ENCODE measurements at places on chromosomes 4 and X.
A peak's percentile ranks its signal among the peaks of the same experiment; 100 is the strongest.

DNA sequence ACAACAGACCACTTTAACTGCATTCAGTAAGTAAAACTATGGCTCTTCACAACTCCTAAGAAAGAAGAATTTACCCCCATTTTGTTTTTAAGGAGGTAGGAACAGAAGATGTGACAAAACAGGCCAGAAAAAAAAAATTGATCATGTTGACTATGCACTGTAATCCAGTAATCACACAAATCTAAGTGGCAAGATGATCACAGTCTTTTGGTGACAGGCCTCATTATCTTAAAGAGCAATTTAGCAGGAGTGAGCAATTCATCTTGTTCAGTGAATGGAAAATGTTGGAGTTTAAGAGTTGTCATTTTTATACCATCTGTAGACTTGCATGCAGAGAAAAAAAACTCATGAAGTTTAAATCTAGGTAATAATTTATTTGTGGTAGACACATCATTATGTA is 115.1 kb downstream of the SLC39A8 start:
- DNase-seq, result no peak

DNA sequence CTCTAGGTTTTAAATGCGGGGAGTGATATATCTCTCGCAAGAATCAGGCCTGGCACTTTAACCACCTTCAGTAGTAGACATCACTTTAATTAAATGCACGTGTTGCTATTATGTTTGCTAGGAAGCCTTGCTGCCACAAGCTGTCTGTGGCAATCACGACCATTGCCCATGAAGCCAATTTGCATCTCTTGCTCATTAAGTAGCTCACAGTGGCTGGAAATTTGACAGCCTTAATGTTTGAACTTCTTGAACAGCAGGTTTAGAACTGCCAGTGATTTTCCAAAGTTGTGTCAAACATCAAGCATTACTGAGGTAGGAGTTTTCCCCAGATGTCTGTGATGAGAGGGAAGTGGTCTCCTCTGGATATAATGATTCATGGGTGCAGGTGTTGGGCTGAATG is 642.3 kb upstream of the CPEB2 start:
- DNase-seq, result no peak

DNA sequence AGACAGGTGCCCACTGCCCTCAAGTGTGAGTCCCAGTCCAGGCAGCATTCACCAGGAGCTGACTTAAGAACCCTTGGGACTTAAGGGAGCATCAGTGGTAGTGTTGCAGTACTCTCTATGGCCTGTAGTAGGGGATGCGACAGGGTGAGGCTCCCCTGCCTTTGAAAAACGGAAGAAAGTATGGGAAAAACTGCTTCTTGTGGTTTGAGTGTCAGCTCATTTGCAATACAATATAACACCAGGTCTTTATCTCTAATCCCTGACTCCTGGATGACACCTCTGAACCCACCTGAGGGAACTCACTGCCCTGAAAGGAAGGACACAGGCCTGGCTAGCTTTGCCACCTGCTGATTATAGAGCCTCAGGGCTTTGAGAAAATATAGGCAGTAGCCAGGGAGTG is 176.0 kb downstream of the SMARCA1 start:
- no peak for DNase-seq

DNA sequence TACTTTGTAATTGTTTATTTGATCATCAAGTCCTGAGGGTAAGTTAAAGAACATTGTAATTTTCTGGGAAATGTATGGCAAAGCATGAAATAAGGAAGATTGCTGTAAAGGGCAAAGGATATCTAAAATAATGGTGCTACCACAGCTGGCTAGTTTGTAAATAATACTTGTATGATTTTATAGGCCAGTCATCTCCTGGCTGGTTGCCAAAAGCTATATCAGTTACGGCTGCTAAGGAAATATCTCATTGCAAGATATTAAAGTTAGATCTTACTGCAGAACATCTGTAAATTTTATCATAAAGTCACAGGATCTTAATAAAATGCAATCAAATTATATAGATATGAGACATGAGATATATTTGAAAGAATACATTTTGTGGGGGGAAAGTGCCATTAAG is 150.8 kb upstream of the CXCL13 start:
- no peak for DNase-seq

- no peak for DNase-seq
Observed at GRCh38 chrX:37000140-37000539, 8.0 kb upstream of the FAM47C start.

DNA sequence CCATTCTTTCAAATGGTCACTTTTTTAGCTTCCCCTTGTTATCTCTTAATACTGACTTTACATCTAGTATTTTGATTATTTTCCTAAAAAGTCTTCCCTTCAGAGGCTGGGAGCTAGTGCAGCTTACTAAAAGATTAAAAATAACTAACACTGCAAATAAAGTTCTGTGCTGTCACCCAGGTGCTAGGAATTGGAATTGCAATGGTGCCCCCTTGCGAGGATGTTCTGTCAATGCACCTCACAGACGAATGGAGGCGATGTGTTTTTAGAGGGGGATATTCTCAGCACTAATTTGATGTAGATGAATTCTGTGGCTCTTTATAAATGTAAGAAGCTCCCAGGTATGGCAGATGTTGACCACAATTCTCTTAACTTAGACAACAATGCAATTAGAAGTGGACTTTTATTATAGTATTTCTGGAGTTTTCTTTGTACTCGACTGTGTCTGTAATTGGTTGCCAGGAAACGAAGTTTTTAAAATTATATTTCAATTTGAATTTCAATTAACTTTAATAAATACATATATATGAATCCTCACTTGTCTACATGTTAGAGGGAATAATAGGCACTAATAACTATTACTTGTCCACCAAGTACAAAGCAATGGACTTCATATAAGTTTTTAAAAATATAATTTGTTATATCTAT is 22.0 kb upstream of the SMIM31 start:
- peak; percentile 26 for DNase-seq

- no peak for DNase-seq
Observed at GRCh38 chr4:36111172-36111571, 133.1 kb downstream of the ARAP2 start.

DNA sequence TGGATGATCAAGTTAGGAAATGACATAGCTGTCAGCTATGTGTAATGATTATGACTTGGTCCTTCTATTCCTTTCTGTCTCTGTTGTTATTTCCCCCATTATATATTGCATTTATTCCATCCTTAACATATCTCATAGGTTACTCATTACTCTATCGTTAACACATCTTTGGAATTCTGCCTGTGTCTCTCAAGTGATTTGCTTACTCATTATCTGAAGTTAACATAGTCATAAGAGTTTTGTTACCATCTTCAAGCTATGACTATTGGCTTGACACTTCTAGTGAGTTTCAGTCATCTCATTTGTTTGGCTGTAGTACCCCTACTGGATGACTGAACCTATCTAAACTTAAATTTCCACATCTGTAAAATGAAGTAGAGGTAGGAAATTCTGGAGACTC is 286.1 kb upstream of the PPP1R2C start:
- DNase-seq, result peak; percentile 8

- DNase-seq, result no peak
Observed at GRCh38 chr4:1315836-1316536, 26.3 kb downstream of the MAEA start.

- peak; percentile 44 for DNase-seq
Observed at GRCh38 chr4:187128976-187129375, 405.3 kb upstream of the FAT1 start.

DNA sequence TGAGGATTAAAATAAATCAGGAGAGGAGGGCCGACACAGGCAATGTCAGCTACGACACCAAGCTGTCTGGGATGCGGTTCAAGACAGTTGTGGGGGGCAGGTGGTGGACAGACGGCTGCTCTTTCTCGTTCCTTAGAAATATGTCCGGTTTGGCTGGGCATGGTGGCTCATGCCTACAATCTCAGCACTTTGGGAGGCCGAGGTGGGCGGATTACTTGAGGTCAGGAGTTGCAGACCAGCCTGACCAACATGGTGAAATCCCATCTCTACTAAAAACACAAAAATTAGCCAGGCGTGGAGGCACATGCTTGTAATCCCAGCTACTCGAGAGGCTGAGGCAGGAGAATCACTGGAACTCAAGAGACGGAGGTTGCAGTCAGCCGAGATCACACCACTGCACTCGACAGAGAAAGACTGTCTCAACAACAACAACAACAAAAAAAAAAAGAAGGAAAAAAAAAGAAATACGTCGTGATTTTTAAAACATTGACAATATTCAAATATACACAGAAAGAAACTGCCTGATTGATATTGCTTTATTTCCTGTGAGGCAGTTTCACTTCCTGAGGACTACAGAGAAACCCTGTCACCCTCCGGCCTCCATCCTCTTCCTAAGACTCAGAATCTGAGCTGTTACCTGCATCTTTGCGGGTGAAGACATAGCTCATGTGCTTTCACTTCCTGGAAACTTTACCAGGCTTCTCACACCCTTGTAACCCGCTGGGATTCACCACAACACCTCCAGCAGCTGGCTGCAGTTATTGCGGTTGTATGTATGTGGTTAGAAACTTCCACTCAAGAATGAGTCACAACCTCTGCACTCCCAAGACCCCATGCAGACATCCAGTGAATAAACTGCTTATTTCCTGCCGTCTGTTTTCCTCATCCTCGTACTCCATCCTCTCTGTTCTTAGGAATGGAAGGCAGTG is 63.8 kb upstream of the STS start:
- DNase-seq, result peak; percentile 96

GRCh38 chr4:39484582-39485272 is 25.9 kb downstream of the LIAS start:
- no peak for DNase-seq

DNA sequence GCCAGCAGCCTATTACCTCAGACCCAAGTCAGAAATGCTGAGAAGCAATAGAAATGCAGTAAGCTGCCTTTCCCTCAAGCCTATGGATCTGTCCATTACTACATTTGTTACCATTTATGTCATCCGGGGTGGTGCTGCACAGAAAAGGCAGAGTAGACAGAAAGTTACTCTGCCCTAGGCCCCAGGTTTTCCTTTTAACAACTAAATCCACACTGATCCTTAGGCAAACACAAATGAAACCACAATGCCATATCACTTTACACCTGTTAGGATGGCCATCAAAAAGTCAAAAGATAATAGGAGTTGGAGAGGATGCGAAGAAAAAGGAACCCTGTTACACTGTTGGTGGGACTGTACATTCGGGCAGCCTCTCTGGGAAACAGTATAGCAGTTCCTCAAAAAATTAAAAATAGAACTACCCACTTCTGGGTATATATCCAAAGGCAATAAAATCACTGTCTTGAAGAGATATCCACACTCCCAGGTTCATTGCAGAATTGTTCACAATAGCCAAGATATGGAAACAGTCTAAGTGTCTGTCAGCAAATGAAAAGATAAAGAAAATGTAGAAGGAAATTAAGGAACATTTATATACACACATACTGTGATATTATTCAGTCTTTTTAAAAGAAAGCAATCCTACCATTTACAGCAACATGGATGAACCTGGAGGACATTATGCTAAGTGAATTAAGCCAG is 186.3 kb downstream of the NWD2 start:
- no peak for DNase-seq

DNA sequence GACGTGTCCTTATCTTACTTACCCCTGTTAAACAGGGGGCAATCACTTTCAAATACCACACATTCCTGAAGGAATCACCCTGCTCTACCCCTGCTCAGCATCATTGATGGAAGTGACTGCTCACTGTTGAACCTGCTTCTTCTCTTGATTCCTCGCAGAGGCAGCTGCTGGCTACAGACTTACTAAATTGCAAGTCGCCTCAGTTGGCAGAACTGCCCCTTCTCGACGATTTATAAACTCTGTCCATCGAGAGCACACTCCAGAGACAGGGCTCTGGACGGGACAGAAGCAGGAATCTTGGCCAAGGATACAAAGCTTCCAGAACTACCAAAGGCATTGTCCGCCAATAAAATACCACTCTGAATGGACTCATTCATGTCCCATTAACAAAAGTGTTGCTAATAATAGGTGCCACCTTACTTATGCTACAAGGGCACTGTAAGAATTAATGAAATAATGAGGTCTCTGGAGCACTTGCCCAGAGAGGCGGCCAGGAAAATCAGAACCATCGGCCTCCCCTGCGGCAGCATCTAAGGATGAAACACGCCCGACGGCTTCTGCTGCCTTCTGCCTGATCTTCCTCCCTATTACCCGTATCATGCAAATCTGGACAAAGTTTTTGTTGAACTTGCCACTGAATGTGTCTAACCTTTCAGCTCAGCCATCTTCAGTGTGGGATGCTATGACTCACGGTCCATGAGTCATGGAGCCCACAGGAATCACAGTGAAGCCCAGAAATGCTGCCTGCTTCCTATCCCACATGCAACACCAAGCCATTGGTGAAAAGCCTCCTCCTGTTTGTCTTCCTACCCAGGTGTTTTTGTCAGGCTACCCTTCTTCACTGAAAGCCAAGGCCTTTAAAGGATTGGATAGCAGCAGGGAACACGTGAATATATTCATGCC is 164.9 kb downstream of the MAML3 start:
- peak; percentile 95 for DNase-seq

DNA sequence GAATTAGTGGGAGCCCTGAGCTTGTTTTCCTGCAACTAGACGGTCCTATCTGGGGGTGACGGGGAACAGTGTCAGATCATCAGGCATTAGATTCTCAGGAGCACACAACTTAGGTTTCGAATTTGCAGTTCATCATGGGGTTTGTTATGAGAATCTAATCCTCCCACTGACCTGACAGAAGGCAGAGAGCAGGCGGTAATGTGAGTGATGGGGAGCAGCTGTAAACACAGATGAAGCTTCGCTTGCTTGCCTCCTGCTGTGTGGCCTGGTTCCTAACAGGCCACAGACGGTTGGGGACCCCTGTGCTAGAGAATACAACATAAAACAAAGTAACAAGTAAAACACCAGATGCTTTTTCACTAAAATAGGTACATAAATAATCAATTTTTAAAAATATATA is 86.2 kb upstream of the BLTP1 start:
- DNase-seq, result no peak

DNA sequence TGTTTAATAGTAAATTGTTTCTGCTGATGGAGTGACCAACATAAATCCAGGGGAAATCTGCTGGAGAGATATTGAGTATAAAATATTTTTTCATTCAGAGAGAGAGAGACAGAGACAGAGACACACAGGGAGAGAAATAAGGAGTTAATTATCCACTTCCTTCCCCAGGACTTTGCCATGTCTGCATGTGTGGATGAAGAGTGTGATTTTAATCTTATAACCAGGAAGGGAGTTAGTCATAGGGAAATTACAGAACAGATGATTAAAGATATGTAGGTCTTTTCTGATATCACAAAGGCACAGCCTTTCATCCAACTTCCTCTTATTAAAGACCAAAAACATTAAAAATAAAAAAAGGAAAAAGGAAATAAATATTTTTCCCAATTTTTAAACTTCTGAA is 526.3 kb downstream of the SPRY1 start:
- DNase-seq, result no peak

GRCh38 chr4:25457053-25457715 is 80.1 kb downstream of the ANAPC4 start:
- peak; percentile 29 for DNase-seq

- DNase-seq, result no peak
Observed at GRCh38 chr4:69785211-69785831, 24.9 kb upstream of the SULT1B1 start.

Measured in M059J (cell line).